ENCODE measurements at places on chromosomes 11 and 22.

DNA sequence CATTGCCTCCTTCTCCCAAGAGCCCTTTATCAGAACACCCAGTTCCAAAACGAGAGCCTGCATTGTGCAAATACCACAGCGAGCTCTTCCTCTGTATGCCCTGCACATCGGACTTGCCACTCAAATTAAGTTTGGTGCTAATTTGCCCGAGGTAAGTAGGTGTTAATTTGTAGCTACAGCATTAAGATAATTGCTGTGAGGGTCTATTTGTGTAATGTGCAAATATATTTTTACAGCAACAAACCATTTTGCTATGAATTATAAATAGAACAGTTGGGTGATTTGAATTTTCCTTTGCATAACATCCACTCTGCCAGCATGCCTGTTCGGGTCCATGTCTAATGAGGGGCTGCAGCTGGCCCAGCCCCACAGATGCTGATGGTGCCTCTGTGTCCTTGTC lies 8.1 kb downstream of the ARHGAP8 start:
- DNase-seq: no peak

DNA sequence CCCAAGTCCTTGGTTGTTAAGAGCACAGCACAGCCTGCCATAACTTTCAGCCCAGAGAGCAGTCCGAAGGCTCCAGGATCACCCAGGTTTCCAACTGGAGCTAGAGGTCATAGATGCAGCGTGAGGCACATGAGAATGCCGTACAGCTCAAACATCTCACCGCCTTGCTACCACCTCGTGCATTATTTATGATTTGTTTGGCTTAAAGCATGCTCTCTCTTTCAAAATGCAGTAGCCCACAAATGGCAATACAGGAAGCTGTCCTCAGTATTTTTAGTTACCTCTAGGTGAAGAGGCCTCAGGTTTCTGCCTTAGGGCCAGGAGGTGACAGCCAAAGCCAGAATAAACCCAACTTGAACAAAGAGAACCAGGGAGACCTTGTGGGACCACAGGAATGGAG lies 14.4 kb downstream of the SCN3B start:
- no peak for DNase-seq

DNA sequence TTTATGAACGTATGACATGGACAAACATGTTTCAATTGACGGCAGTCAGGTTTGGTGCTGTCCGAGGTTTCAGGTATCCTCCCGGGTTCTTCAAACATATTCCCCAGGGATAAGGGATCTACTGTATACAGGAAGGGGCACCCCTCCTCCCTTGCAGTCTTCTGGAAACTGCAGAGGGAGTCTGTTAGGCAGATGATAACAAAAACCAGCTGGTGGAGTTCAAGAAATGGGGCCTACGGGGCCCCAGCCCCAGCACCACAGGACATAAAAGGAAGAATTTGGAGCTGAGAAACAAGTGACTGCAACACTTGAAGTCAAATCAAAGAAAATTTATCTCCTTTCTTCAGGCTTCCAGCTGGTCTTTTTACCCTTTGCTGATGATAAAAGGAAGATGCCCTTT lies 32.1 kb downstream of the SNU13 start:
- DNase-seq: no peak

- DNase-seq: no peak
These were observed 68.5 kb downstream of the DHCR7 start for GRCh38 chr11:71379701-71380100.

GRCh38 chr11:123443851-123444623 lies 14.0 kb downstream of the GRAMD1B start:
- no peak for DNase-seq

DNA sequence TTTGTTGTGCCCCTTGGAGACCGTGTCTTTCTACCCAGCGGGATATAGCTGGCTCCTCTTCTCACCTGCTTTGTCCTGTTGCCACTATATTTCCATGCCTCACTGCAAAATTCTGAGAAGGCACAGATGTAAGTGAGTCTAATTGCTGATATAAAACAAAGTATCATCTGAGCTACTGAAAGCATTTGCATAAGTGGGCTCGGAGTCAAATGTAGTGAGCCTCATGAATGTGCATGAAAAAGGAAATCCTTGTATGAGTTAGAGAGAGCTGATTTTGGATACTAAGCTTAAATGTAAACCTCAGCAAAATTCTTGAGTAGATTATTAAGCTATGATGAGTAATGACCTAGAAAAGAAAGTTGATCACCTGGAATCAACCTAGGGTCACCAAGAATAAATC lies 13.9 kb downstream of the OVCH2 start:
- DNase-seq: no peak

DNA sequence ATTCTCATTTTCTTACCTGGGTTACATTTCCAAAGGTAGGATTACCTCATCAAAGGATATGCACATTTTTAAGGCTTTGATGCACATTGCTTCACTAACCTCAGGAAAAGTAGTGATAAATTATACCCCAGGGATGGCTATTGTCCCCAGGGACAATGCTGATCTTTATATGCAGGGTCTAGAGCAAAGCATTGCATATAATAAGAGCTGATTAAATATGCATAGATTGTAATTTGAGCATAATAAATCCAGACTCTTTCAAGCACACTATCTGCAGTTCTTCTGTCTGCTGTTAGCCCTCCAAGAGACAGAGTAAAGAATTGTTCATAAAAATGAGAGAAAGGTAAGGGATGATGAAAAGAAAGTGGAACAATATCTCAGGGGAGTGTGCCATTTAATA lies 57.3 kb upstream of the SYT13 start:
- no peak for DNase-seq

DNA sequence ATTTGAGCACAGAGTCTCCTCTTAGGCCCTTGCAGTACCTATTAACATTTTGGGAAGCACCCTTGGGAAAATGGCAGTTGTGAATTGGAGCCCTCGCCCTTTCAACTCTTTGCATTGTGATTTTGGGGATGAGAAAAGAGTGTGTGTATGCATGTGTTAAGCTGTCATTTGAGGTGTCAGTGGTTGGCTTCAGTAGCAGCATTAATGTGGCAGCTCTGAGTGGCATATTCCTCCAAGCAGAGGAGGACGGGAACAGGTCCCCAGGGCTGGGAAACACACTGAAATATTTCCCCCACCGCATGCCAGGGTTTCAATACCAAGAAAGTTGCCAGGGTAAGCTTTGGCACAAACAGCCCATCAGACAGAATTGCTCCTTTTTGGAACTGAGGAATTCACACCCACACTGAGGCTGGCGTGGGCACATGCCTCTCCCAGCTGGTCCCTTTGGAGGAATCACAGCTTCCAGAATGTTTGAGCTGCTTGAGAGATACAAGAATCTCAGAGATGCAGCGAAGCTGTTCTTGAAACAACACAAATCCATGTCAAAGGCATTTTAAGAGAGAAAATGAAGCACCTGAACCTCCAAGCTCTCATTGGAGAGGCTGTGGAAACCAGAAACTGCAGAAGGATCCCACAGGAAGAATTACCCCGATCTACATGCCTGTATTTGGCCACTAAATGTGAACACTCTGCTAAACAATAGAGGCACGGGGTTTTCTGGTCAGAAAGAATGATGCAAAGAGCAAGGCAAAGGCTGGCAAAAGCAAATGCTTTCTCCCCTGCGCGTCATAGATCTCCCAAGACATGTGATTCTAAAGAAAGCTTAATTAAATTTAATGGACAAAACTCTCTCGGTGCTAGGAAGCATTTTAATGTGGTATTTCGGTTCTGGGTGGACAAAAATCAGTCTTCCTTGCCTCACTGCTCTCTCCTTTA lies 67.2 kb upstream of the RCN1 start:
- DNase-seq: no peak

- no peak for DNase-seq
These were observed 9.6 kb downstream of the CARS1 start for GRCh38 chr11:3047637-3048036.

GRCh38 chr11:77201370-77201769 lies 73.3 kb downstream of the MYO7A start:
- no peak for DNase-seq

- DNase-seq: no peak
These were observed 519.4 kb downstream of the BRD1 start for GRCh38 chr22:49308300-49308699.

DNA sequence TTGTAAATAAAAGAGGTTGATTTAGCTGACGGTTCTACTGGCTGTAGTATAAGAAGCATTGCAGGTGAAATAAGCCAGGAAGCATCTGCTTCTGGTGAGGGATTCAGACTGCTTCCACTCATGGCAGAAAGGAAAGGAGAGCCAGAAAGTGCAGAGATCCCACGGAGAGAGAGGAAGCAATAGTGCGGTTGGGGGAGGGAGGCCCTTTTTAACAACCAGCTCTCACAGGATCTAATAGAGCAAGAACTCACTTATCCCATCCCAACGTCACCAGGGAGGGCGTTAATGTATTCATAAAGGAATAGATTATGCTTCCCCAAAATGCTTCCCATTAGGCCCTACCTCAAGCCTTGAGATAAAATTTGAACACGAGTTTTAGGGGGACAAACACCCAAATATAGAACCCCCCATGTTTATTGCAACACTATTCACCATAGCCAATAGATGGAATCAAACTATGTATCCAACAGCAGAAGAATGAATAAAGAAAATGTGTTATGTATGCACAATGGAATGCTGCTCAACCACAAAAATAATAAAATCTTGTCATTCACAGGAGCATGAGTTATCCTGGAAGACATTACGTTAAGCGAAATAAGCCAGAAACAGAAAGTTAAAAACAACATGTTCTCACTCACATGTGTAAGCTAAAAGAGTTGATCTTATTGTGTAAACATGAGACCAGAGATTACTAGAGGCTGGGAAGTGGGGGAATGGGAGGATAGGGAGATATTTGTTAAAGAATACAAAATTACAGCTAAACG lies 908.3 kb upstream of the ANO3 start:
- DNase-seq: no peak

GRCh38 chr11:65547446-65548125 lies 10.6 kb downstream of the LTBP3 start:
- no peak for DNase-seq

DNA sequence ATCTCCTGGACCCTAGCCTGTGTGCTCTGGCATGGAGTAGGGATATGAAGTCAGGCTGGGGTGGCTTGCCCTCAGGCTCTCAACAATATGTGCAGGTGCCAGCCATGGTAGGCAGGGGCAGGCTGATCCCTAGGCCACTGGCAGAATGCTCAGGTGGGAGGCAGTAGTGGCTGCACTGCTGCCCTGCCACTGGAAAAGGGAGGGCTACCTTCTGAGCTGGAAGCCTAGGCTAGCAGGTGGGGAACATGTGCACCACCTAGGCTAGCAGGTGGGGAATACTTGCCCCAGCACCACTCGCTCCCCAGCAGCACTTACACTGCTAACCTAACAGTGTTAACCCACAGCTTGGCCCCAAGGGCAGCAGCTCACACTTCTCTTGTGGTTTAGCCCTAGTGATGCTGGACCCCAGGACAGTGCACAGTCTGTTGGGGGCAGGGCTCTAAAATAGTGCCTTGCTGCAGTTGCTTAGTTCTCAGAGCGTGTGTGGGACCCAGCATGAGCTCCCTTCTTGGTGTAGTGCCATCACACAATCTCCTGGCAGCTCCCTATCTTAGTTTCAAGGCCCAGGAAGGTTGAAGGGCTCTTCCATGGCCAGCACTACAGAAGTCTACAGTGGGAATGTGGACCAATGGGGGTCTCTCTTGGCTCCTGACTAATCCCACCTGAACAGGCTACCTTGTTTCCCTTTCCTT lies 130.8 kb downstream of the FCHSD2 start:
- no peak for DNase-seq

DNA sequence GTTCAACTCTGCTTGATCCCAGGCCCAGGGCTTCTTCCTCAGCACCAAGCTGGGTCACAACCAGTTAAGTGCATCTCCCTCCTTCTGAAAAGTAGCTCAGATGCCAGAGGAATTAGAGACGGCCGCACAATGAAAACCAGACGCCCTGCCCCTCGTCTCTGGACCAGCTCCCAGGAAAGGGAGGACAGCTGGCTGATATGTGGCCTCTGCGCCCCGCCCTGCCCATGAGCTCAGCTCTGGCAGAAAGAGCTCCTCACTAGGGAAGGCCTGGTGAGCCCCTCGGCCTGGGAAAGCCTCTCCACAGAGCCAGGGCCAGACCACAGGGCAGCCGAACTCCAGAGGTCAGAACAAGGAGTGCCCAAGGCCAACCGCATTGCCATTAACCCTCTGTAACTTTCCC lies 18.1 kb upstream of the SCGB1A1 start:
- peak; percentile 26 for DNase-seq

DNA sequence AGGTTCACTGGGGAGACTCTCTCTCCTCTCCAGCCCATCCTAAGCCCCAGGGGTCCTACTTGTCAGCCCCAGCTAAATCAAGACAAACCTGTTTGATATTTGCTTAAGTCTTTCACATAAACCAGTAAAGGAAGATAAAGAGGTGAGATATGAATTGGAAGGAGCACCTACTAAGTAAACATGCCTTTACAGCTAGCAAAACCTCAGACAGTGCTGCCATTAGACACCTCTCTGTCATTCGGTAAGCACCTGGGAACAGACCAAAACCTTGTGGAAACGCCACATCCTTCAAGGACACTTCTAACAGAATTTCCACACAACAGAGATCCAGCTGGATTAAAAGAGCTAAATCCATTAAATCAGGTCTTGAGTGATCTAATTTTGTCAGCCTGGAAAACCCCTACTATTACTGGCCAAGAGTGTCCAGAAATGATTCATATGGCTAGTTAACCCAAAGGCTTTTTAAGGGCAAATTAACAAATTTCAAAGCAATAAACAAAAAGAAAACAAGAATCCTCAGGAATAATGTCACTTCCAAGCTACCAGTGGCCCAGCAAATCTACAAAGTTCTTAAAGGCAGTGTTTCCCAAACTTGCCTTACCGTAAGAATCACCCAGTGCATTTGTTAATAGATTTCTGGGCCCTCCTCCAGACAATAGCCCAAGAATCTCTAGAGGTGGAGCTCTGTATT lies 2.4 kb downstream of the VPS37C start:
- DNase-seq: no peak

DNA sequence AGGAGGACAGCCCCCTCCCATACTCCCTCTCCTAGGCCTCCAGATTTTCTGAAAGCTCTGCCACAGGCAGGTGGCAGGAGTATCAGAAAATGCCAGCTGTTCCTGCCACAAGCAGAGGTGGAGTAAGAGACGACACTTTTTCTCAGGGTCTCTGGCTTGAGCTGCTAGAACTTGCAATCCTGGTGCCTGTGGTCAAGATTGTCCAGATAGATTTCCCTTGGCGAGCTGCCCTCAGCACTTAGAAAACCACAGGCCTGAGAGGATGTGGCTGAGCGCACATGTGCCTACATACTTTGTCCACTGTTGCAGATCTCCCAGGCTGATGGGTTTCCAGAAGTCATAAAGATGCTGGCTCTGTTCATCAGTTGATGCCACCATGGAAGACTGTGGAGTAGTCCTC lies 65.7 kb upstream of the NAV2 start:
- no peak for DNase-seq

- no peak for DNase-seq
These were observed 30.1 kb downstream of the HIRA start for GRCh38 chr22:19401483-19401882.

DNA sequence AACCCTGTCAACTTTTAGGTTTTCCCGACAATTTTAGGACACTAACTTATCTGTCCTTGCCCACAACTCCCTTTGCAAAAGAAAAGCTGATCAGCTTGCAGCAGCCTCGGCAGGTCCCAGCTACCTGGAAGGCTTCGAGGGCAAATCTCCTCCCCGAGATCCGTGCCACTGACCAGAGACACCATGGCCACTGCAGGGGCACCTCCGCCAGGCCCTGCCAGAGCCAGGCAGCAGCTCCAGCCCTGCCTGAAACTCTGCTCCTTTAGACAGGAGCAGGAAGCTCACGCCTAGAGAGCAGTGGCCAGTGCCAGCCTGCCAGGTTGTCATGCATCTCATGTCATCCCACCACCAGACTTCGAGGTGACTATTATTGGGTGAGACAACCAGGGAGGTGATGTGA lies 21.1 kb downstream of the KCNJ4 start:
- no peak for DNase-seq
